ENCODE measurements at places on chromosomes 16 and 17.

- no peak for DNase-seq
These were observed 7.6 kb downstream of the PRR29 start for GRCh38 chr17:64005734-64006167.

DNA sequence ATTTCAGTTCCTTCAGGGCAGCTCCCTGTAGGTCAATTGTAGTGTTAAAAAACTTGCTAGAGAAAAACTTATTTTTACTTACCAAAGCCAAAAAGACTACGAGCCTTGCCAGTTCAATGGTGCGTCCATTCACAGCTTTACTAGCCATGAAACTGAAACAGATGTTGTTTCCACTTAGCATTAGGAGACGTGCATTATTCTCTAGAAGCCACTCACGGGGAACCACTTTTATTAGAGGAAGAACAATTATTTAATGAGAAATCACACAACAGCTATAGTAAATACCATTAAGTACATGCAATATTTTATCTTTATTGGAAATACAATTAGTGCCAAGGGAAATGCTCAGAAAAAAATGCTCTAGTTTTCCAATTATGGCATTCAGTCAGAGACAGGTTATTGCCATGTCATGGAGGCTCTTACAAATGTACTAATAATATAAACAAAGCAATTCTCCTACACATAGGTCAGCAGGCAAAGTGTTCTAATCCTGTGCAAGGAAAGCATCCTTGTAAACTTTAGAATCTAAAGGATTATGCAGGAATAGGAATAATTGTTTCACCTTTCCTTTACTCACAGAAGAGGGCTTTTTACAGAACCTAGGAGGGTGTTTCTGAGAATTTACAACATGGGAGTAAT is 17.4 kb downstream of the LASP1NB start:
- DNase-seq = no peak

GRCh38 chr17:42394838-42395237 is 6.6 kb upstream of the STAT3 start:
- DNase-seq = no peak

DNA sequence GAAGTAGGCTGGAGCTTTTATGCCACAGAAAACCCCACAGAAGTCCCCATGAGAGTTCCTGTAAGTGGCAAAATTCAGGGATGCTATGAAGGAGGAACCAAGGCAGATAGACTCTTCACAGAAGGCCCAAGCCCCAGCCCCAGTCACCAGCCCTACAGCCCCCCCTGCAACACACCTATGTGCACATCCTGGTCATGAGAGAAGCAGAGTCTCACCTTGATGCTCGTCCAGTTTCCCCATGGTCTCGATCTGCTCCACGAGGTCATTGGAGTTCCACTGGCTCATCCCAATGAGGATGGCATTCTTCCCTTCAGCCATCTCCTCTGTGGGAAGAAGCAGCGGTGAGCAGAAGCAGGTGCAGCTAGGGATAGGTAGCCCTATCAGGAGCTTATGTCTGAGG is 31.2 kb downstream of the PITPNM3 start:
- no peak for DNase-seq

DNA sequence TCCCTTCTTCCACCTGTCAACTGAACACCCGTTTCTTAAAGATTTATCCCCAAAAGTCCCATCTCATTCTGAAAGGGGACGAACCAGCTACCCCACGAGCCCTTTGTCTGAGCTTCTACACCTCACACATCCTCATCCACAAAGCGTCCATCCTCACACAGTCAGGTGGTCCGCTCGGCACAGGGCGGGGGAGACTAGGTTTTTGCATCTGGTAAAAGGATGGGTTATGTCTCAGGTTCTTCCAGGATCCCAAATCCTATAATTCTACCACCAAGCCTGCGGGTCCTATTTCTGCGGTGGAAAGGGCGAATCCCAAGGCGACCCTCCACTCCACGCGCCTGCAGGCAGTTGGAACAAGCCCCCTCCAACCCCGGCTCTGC is 458 bp downstream of the GFOD2 start:
- DNase-seq = no peak

DNA sequence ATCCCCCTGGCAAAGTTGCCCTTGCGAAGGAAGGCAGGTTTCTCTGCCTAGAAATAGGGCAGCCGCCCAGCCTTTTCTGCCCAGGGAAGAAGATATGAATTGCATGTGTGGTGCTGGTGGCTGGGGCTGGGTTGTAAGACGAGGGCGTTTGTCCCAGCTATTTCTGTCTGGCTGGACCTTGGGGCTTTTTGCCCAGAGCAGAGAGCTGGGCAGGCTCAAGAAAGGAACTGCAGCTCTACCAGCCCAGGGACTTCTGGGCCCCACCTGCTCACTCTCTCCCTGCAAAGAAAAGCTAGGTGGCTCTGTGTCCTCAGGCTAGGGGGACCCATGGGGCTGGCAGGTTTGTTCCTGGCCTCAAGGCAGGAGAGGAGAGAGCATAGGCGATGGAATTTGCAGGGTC is 586 bp downstream of the CACNG1 start:
- DNase-seq = no peak

GRCh38 chr17:50345432-50346312 is at the start of gene XYLT2:
Gene XYLT2 (plus strand): TSS chr17:50346126. CDS start chr17:50346141, 15 bp downstream.
- peak; percentile 82 for DNase-seq

DNA sequence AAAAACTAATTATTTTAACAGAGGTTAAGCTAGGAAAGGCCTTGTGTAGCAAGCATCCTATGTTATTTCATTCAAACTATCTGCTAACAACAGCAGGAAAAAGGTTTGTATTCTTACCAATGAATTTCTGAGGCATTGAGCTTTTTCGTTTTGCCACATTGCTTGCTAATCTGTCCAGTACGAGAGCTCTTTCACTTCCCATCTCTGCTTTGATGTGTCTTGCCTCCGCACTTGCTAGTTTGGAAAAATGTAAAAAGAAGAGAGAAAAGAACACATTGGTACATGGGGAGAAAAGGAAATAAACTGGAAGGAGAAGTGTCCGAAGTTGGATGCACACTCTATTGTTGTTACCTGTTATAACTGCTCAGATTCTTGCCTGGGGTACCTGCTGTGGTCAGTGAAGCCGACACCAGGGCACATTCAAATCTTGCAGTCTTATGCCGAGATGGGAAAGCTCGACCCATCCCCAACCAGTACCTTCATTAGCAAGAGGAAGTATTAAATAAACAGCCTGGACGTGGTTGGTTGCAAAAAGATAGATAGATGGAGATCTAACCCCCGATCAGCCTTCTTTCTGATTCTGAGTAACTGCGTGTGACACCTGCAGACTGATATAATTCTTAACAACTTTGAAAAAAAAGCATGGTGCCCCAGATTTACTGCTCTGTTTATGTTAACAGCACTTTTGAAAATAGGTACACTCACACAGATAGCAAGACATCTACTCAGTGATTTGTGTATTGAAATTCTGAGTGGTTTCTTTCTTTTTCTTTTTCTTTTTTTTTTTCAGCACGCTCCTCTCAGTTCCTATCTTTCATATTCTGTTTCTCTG is 40.0 kb downstream of the GRB7 start:
- no peak for DNase-seq

DNA sequence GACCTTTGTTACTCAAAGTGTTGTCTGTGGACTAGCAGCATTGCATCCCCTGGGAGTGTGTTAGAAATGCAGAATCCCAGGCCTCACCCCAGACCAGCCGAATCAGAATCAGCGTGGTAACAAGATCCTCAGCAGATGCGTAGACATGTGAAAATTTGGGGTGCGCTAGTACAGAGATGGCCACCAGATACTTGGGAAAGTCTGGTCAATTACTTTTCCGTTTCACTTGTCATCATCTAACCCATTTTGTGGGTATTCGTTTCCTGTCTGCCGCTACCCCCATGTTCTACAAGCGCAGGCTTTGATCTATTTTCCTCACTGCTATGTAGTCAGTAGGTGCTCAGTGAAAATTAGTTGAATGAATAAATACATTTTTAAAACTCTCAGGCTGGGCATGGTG is 33.1 kb upstream of the HERPUD1 start:
- DNase-seq = no peak

DNA sequence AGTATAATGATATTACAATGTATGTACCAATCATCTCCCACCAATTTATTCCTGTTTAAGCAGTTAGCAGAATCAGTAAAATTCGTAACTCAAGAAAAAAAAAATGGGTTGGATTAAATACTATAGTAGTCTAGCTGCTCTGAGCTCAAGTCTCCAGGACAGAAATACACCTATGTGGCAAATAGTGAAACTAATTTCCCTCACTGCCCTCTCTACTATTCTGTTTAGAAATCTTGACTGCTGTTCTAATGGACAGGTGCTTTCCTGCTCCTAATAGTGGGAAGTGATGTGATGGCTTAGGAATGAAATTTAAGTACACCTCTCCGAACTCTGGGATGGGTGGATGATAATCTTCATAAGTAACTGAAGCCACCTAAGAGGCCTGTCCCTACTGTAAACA is 175.7 kb downstream of the KCNJ2 start:
- DNase-seq = no peak

DNA sequence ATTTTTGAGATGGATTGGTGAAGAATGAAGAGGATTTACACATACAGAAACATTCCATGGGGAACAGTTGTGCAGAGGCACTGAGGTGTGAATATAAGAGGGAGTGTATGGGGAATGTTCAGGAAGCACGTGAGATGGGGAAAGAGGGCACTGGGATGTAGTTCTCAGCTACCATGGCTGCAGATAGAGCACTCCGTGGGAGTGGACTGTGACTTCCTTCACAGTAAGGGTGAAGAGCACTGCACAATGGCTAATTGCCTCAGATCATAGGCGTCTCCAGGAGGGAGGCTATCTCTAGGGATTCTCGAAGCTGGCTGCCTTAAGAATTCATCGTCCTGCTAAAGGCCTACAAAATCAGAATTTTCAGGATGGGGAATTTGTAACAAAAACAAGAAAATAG is 7.0 kb downstream of the YPEL2 start:
- DNase-seq = no peak

GRCh38 chr17:50163843-50164696 is 1.7 kb upstream of the SGCA start:
- DNase-seq = no peak

DNA sequence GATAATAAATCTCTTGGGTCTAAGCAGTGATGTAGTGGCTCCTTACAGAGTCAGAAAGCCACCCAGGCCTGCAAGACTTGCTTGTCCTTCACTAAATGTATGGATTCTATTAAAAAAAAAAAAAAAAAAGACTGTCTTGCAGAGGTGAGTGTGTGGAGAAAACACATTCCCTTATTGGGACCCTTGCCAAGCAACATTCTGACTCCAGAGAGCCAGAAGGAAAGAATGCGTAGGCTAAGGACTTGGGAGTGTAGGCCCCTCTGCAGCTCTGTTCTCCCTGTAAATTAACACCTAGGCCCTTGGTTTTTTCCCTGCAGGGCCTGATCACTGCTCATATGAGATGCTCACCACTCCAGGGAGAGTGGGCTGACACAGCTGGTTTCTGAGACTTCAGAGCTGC is 17.8 kb downstream of the SCPEP1 start:
- DNase-seq = no peak

DNA sequence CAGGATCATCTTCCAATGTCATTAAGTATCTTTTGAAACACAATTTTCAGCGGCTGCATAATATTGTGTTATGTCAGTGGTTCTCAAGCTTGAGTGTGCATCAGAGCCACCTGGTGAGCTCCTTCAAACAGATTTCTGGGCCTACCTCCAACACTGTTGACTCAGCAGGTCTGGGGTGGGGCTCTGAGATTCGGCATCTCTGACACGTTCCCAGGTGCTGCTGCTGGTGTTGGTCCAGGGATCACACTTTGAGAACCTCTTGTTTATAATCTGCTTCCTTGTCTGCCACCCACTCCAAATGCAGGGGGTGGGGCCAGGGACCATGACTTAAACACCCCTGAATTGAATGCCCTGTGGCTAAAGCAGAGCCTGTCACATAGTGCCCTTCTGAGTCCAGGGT is 73.8 kb upstream of the HNF1B start:
- DNase-seq = no peak

DNA sequence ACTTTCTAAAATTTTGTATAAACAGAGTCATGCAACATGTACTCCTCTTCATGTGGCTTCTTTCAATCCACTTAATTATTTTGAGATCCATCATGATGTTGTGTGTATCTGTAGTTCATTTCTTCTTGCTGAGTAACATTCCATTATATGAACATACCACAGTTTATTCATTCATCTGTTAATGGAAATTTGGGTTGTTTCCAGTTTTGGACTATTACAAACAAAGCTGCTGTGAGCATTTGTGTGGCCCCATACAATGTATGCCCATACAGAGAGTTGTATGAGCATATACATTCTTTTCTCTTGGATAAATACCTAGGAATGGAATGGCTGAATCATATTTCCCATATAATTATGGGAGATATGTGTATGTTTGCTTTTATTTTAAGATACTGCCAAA is 85.6 kb downstream of the CLEC16A start:
- no peak for DNase-seq

DNA sequence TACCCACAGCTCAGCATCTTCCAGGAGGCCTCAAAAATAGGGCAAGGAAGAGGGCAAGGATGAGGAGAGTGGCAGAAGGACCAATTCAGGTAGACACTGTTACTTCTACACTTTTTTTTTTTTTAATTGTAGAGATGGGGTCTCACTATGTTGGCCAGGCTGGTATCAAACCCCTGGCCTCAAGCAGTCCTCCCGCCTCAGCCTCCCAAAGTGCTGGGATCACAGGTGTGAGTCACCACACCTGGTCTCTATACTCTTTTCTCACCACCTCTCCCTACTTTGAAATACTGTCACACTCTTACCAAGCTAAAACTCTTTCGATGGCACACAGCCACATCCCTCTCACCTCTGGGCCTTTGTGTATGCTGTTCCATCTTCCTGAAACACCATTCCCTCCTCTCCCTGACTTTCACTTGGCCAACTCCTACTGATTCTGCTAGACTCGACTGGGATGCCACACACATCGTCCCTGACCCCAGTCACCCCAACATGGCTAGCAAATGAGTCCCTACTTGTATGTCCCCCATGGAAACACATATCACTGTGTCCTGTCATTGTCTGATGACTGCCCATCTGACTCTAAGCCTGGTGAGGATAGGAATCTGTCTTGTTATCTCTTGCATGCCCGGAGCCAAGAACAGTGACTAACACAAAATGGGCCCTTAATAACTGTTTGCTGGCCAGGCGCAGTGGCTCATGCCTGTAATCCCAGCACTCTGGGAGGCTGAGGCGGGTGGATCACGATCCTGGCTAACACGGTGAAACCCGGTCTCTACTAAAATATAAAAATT is 7.2 kb upstream of the SLC43A2 start:
- no peak for DNase-seq
